ENCODE measurements at places on chromosomes 7 and 10.

DNA sequence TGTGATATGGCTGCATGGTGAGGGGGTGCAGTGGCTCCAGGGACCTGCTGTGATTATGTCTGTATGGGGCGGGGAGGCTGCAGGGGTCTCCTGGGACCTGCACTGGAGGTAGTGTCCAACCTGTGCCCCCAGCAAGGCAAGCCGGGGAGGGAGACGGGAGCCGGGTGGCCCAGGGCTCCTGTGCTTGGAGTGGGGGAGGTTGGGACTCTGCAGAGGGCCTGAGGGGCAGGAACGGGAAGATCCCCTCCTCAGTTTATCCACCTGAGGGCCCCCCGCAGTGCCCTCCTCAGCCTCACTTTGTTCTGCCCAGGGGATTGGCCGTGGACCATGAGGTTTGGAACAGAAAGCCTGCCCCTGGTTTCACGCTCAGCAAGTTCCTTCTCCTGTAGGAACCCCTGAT is 22.8 kb upstream of the PWWP2B start:
- DNase-seq: no peak

DNA sequence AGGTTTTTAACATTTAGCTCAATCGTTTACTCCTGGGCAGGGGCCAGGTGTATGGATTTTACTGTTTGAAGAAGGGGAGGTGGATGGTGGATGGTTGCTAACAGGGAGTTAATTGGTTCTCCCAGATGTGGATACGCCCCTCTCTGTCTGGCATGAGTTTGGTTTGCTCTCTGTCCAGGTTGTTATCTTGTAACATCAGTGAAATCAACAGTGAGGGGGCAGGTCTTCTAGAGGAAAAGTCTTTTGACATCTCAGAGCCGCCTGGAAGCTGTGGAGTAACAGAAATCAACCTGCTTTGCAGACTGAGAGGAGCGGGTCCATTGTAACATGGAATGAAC is 243.4 kb downstream of the MGMT start:
- DNase-seq: no peak

GRCh38 chr7:143485500-143485899 is 7.8 kb downstream of the TAS2R41 start:
- DNase-seq: no peak

DNA sequence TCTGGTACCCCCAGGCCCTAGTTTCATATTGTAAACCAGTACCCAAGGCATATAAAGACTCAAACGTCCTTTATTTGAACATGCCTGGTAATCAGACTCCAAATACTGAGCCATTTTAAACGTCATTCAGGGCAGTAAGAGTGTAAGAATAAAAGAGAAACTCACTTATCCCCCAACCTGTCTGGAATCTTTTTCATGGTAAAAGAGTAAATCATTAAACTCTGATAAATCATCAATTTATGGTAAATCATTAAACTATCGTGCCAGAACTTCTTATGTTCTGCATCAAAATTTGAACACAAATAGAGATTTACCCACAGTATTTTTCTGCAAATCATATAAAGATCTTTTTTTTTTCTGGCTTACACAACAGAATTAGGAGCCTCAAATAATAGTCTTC is 734.3 kb upstream of the POT1 start:
- DNase-seq: no peak

GRCh38 chr7:80182630-80183276 is 48.1 kb downstream of the GNAI1 start:
- no peak for DNase-seq

DNA sequence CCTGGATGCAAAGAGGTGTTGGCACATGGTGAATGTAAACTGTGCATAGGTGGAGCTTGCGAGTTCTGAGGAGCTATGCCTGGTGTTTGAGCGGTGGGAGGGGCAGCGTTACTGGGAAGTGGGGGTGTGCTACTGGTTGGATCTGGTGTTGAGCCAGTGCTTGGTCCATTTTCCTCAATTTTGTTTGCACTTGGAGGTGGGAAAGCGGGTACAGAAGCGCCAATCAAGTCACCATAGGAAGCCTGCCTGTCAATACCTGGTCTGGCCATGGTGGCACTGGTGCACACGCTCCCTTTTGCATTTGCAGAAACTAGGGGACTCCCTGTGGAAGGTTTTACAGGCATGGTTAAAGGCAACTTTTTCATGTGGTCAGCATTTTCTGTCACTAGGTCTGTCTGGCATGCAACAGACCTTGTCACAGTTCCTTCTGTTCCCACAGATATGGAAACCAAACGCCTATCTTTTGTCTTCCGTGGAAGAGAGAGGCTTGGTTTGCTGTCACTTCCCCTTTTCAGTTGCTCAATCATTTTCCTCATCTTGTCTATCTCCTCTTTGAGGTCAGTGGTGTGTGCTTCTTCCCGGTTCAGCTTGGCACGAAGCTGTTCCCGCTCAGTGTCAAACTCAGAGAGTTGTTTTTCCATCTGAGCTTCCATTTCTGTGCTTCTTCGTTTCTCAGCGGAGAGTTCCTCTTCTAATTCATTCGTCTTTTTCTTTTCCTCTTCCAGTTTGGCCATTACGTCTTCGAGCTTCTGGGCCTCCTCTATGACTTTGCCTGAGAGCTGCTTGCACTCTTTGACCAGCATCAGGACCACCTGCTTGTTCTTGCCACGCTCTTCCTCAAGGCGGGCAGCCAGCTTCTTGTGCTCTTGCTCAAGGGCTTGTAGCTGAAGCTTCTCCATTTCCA is 81.1 kb downstream of the CTTNBP2 start:
- DNase-seq: no peak

GRCh38 chr10:119670717-119671116 is 19.5 kb downstream of the BAG3 start:
- DNase-seq: no peak

DNA sequence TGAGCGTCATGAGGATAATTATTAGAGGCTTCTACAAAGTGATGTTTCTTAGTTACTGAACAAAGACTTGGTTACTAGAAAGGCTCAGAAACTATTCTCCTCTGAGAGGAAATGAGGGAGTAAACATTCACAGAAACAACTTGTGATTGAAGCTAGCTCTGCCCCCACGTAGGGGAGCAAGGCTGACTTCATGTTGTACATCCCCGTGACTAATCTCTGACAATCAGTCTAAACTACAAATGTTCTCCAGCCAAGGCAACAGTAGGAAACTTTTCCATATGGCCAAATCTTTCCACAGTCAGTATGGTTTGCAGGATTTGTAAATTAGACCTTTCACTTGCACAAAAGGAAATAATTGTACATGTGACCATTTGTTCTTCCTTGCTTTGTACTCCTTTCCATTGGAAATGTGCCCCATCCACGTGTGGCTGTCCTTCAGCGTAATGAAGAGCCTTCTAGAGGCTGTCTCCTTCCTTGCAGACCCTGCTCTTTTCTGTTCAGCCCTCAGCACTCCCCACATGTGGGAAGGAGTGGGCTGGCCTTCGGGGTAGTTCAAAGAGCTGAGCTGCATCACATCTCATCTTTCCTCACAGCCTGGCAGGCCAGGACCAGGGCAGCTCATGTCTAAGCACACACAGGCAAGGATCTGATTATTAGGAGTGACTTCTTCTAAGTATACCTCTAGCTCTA is 93.5 kb downstream of the PCGF5 start:
- DNase-seq: no peak

DNA sequence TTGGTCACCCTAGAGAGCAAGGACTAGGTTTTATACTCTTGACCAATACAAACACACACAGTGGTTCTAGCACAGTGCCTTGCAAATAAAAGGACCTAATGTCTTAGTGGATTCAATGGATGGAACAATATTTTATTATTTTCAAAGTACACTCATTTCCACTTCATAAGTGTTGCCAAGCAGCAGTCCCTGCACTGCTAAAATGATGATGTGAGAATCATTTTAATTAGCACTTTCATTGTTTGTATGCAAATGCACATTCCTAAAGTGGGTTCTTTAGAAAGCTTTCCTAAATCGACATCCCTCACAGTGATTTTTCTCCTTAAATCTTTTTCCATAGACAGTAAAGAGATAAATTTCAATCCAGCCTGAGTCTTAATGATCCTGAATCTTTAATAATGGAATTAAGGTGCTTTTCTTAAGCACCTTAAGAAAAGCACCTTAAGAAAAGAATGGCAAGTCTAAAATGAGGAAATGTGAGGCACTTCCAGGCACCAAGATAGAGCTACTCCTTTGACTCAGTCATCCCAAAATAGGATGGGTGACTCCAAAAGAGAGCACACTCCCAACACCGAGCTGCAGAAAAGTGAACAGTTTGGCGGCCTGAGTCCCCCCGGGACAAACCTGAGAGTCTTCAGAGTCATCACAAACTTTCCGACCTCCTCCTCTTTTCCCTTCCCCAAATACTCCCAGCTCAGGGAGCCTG is 84.5 kb downstream of the SORBS1 start:
- DNase-seq: no peak

- no peak for DNase-seq
These were observed 135.2 kb downstream of the CUX1 start for GRCh38 chr7:101952355-101953247.

- no peak for DNase-seq
These were observed 239.1 kb downstream of the SKAP2 start for GRCh38 chr7:26625286-26625685.

DNA sequence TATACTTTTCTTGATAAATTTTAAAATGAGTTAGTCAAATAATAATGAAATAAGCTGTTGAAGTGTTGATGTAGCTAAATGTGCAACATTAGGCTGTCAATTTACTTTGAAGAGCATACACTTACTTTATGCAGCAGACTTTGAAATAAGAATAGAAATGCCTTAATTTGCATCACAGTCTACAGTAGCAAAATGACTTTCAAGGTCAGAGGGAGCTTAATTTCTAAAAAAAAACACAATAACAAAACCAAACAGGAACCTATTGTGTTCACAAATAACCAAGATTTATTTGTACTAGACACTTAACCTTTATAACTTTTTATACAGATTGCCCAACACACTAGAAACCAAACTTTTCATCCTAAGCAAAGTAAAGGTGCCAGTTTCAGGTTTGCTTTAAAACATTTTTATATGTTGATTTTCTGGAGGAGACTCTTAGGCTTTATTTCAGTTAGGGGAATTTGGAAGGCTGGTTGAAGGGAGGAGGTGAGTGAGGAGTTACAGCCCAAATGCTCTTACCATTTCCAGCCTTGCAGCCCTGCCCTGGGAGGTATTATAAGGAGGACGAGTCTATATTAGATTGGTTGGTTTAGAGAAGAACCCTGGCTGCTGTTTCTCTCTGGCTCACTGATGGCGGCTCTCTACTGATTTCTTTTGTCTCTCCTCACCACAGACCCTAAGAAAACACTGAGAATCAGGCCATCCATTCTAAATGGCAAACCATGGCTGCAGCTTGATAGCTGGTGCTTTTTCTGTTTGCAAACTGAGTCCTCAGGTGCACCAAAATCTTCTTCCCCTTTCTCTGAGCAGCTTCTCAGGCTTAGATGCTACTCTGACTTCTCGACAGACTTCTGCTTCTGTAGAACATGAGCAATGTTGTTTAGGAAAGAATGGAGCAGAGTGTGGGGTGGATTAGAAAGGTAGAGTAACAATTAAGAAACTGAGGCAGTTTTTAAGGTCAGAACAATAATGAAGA is 55.2 kb upstream of the RPA3 start:
- DNase-seq: no peak

DNA sequence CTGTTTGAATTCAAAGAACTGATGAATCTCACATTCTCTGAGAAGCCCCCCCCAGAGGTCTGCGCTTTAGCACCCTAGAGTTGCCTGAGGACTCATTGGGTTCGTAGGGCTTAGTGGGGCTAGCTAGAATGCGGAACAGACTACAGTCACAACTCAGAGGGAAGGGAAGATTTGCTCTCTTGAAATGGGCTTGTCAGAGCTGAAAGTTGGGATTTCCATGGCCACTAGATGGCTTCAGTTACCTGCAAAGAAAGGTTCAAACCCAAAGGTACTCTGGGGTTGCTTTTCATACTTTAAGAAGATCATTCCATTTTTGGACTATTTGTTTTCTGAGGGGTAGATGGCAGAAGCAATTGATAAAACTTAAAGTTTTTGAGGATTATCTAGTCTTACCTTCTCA is 205.0 kb downstream of the BBS9 start:
- no peak for DNase-seq

GRCh38 chr7:127872122-127872521 is 159.1 kb downstream of the LRRC4 start:
- DNase-seq: no peak

- DNase-seq: no peak
These were observed 89.4 kb upstream of the MYL10 start for GRCh38 chr7:101718363-101719122.

- DNase-seq: no peak
These were observed 490 bp downstream of the KIN start for GRCh38 chr10:7787150-7787856.

- peak; percentile 54 for DNase-seq
These were observed 1.9 kb downstream of the HIPK2 start for GRCh38 chr7:139775829-139776266.

GRCh38 chr7:127765150-127765549 is 113.2 kb downstream of the SND1 start:
- no peak for DNase-seq

DNA sequence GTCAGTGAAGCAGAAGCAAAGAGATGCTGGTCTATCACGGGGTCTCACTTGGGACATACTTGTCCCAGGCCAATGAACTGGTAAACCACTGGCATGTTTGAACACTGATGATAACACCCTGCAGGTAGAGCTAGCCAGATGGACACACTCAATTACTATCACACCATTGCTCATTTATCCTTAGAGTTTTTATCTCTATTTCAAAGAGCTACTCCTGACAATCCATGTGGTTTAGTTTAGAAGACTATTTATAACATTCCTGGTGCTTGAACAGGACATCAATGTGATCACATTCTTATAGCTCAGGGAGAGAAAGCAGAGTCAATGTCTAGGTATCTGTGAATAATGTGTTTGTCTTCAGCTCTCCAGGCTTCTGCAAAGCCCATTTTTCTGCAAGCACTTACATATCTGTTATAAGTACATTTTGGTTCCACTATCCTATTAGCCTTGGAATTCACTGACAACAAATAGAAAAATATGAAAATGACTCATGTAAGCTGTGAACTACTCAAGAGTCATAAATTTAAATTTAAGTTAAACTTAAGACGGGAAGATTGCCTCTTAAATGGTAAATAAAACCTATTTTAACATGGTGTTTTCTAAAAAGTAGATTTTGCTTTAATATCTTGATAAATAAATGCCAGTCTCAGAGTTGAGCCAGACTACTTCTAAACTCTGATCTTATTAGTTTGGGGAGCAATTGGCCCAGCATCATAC is 106.7 kb upstream of the MBL2 start:
- no peak for DNase-seq

GRCh38 chr7:1562116-1562515 is 6.1 kb upstream of the TMEM184A start:
- no peak for DNase-seq

DNA sequence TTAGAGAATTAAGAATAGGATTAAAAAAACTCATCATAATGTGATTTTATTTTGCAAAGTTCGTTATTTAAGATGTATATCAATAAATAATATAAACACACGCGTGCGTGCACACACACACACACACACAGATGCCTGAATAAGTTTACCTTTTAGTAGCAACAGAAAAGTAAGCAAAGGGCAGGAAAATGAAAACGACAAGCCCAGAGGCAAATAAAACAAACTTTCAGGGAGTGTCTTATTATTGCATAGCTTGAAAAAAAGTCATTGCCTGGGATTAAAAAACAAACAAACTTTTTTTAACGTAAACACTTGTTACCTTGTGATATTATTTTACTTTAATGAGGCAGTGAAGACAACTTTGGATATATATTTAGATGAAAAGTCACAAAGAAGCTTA is 226.4 kb downstream of the BAMBI start:
- DNase-seq: no peak
